ENCODE measurements at places on chromosomes 7 and 10.

GRCh38 chr7:101614939-101615302, 14.2 kb downstream of the MYL10 start:
- no peak for DNase-seq

GRCh38 chr10:121183236-121183635, 332.1 kb downstream of the WDR11 start:
- DNase-seq = no peak

GRCh38 chr10:127408112-127408710, 140.9 kb upstream of the NPS start:
- DNase-seq = no peak

- DNase-seq = no peak
Measured at GRCh38 chr10:93074597-93075368, 1.1 kb downstream of the CYP26A1 start.

DNA sequence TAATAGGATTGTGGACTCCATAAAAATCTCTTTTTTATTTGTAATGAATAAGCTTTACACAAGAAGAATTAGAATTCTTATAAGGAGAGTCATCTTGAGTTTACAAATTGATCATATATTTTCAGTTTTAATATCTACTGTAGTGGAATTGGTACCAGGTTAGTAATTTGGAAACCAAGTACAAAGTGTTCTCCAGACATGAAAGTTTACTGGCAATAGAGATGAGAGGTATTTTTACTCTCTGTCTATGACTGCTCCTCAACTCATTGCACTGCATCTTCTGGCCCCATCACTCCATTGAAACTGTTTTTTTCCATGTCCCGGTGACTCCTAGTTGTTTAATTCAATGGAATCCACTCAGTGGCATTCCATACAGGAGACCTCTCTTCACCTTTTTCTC, 164.5 kb upstream of the SMIM30 start:
- no peak for DNase-seq

DNA sequence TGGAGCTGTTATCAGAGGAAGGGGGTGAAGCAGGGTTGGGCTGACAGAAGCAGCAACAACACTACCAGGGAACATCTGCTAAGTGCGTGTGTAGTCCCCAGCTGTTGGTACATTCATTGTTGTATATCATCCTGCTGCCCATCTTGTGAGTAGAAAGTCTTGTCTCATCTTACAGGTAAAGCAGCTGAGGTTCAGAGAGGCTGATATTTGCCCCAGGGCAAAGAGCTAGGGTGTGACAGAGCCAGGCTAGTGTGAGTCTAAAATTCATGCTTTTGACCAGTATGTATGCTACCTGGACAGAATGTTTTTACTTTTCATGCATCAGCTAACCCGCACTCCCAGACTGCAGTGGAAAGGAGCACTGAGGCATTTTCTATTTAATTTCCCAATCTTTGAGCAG, 221.6 kb downstream of the STK31 start:
- DNase-seq = no peak

DNA sequence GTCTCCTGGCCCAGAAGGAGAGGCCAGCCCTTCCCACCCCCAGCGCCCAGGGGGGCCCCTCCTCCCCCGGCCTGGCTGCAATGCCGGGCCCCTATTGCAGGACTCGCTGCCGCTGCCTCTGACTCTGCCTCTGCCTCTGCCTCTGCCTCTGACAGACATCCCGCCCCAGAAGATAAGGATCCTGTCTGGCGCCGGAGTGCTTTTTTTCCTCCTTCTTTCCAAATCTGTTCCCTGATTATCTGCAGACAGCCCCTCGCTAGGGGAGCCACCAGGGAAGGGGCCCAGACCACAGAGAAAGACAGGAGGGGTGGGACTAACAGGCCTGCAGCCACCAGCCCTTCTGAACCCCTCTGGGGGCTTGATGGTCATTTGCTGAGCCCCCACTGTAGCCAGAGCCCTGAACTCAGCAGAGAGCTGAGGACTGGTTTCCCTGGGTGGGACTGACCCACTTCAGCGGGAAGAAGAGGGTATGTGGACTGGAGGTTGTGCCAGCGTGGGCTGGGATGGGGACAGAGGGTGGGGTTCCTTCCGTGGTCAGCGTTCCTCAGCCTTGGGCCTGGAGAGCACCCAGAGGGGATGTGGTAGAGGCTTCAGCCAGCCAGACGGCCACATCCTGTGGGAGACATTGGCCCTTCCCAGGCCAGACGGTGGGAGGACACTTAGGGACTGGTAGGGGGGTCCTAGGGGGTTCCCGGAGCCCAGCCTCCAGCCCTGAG, 22.8 kb downstream of the UNC5B start:
- peak; percentile 92 for DNase-seq

DNA sequence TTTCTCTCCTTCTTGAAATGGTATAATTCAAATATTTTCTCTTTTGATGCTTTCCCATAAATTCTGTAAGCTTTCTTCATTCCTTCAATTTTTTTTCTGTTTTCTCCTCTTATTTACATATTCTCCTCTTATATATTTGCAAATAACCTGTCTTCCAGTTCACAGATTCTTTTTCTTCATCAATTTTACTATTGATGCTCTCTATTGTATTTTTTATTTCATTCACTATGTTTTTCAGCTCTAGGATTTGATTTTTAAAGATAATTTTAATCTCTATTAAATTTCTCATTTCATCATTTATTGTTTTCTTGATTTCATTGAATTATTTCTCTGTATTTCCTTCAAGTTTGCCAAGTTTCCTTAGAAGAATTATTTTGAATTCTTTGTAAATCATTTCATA, 54.0 kb upstream of the PRPS1L1 start:
- no peak for DNase-seq

DNA sequence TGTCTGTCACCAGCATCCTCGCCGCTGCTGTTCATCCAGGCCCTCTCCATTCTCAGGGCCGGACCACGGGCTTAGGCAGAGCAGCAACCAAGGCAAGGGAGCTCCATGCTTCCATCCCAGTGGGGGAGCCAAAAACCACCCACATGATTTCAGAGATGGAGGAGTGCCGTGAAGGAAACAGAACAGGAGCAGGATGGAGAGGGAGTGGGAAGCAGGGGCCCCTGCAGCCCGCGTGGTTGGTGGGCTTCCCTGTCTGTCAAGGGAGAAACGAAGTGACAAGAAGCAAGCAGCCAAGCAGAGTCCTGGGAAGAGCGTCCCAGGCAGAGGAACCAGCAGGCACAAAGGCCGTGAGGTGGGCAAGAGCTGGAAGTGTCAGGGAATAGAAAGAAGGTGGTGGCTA, 95.7 kb downstream of the SLIT1 start:
- no peak for DNase-seq

DNA sequence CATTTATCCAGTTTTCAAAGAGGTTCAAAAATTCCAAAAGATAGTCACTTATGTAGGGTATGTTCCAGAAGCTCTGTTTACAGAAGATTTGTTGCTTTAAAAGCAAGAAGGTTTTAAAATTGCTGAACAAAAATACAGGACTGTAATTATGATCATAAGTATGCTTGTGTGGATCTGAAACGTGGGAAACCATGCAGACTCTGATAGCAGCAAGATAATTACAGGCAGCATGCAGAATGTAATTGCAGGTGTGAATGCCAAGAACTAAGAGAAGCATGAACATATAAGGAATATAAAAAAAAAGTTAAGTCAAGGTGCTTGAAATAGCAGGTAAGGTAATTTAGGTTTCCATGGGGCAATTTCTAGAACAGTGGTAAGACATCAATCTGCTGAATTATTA, 405.7 kb downstream of the ARL4A start:
- no peak for DNase-seq

DNA sequence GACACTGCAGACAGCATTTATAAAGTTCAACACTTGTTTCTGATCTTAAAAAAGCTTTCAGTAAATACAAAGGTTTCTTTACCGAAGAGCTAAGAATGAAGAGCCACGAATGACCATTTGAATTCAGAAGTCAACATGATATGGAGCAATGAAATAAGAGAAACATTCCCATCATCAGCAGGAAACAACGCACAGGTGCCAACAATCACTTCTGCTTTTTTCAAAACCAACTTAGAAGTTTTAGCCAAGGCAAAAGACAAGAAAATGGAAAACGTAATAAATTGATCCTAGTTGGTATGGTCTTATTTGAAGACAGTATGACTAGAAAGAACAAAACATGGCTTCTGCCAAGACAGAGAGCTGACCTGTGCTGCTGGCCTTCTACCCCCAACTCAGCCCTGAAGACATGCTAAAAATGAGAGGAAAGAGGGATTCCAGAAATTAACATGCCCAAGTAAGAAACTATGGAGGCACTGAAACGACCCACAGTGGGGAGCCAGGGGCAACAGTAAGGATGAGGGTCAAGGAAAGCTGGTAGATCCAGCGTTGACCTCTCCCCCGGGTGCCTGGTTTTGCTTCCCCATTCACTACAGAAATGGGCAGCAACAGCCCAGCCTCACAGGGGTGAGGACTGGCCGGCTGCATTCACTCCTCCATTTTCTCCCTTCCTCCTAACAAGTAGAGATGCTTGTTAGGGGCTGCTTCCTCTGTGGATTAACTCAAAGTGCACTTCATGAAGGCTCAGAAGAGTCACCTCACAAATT, 30.1 kb downstream of the VPS41 start:
- DNase-seq = no peak
